ENCODE measurements at places on chromosomes 4 and X.

DNA sequence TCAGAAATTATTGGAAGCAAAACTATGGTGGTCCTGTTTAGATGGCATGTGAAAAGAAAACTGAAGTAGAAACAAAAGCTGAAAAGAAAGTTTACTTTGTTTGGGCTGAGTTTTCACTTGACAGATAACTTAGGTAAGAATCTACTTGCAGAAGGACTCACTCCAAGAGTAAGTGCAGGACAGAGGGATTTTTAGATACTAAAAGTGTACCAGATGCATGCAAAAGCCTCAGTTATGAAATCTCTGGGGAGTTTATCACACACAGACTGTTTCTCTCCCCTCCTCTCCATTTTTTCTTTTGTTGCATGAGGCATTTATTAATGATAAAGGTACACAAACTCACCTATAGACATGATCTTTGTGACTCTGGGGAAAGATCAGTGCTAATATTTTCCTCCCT is 127.5 kb upstream of the GIMD1 start:
- DNase-seq: no peak

- no peak for DNase-seq
Observed at GRCh38 chr4:64756016-64756415, 346.8 kb upstream of the TECRL start.

DNA sequence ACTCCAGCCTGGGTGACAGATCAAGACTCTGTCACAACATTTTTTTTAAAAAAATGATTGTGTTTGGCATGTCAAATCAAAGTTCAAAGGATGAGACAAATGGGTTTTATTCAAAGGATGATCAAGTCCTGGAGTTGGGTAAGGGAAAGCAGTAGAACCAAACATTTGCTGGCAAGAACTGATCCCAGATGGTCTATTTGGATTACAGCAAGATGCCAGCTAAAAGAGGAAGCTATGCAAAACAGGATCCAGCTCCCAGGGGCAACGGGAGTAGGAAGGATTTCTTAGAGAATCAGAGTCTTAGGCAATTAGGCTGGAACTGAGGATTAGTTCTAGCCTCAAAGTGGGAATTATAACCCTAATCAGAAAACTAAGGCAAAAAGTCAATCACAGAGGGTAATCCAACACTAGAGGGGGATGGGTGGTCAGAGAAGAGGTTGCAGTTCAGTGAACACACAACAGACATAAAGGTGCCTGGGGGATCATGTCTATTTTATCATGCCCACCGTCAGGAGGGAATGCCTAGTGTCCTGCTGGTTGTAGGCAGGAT is 133.0 kb upstream of the PLS3 start:
- no peak for DNase-seq

GRCh38 chr4:165765053-165765452 is 108.0 kb upstream of the TLL1 start:
- DNase-seq: no peak

GRCh38 chr4:144809056-144809640 is 163.2 kb downstream of the HHIP start:
- DNase-seq: no peak

- DNase-seq: no peak
Observed at GRCh38 chr4:41307638-41308037, 50.9 kb downstream of the UCHL1 start.

GRCh38 chr4:67037504-67038227 is 507.6 kb downstream of the CENPC start:
- no peak for DNase-seq

DNA sequence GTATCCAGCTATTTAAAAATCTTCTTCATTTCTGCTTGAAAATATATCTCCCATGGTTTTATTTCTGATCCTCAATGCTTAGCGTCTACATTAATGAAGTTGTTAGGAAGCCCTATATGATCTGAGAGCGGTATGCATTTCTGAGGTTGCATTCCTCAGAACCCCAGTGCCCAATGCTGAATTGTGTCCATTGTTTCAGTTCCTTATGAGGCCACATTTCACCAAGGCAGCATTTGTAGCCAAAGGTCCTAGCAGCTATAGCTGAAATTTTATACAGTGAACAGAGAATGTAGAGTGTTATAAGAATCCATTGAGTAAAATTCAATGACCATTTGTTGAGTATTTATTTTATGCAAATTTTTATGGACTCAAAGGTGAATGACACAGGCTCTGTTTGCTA is 209.5 kb downstream of the PCDH7 start:
- DNase-seq: no peak
